Right ventricle myocardium inferior (tissue), 1 donor: ENCODE measurements at places on chromosomes 4 and X.

GRCh38 chrX:3143043-3143799 lies 102.0 kb downstream of the ARSF start:
- no peak for DNase-seq

GRCh38 chr4:53598483-53598882 lies 7.2 kb upstream of the LNX1 start:
- no peak for DNase-seq

GRCh38 chrX:1111601-1112300 lies 100.7 kb downstream of the CRLF2 start:
- DNase-seq = no peak

DNA sequence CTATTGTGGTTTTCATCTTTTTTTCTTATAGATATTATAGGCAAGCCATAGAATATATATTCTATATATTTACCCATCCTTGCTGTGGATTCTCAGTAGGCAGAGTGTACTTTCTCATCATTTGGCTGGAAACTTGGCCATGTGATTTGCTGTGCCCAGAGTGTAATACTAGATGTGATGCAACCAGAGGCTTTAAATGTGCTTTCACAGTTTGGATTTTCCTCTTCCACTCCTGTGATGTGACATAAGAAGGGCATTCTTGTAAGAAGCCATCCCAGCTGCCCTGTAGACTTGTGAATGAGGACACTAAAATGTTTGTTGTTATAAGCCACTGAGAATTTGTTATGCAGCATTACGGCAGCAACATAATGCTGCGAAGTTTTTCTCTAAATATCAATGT lies 10.4 kb upstream of the HPGDS start:
- no peak for DNase-seq

- DNase-seq = no peak
These were observed 1.4 kb upstream of the AIFM1 start for GRCh38 chrX:130167040-130167439.

GRCh38 chrX:129145840-129146272 lies 377.4 kb downstream of the SMARCA1 start:
- no peak for DNase-seq

DNA sequence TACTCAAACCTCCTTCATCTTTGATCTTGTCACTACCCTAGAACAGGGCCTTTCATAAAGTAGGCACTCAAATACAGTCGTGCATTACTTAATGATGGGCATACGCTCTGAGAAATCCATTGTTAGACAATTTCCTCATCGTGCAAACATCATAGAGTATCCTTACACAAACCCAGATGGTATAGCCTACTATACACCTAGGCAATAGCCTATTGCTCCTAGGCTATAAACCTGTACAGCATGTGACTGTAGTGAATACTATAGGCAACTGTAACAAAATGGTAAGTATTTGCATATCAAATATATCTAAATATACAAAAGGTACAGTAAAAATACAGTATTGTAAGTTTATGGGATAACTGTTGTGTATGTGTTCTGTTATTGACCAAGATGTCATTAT lies 31.9 kb downstream of the CLDN2 start:
- no peak for DNase-seq

GRCh38 chr4:186775902-186776301 lies 52.2 kb upstream of the FAT1 start:
- DNase-seq = no peak

- no peak for DNase-seq
These were observed 57.9 kb upstream of the TEX13D start for GRCh38 chrX:124274438-124275181.

DNA sequence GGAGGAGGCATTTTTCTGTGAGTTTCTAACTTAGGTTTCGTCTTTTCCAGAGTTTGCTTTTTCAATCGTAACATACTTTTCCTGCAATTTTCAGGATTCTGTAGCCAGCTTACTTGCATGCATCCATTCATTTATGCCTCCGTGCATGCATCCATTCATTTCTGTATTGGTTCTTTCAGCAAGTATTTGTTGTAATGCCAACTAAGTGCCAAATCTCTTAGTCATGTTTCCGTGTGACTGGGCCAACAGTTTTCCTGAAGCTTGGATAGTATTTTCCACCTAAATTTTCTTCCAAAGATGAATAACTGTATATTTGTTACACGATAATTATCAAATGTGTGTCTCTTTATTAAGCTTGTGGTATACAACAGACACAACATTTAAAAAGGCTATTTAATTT lies 41.5 kb downstream of the CBLL2 start:
- no peak for DNase-seq
